Thyroid gland (tissue), 4 donors: ENCODE measurements at places on chromosomes 2 and 18. TPM values are rescaled to one million over a fixed set of nuclear protein-coding genes. Genes with fewer than 3 reads are reported as not detected.

The ZNF521 gene
- 53.1 TPM for total RNA-seq

GRCh38 chr2:2694746-2695145, 363.7 kb upstream of the MYT1L start:
- H3K27me3 ChIP-seq: no peaks in the 10 kb centered on the region
- no peaks in the 10 kb centered on the region for H3K4me1 ChIP-seq
- no peak for DNase-seq
- H3K4me3 ChIP-seq: no peak overlapping the region
- H3K27ac ChIP-seq: no peak overlapping the region
- no peaks in the 10 kb centered on the region for H3K36me3 ChIP-seq

The NEU2 gene
- not detected for total RNA-seq

DNA sequence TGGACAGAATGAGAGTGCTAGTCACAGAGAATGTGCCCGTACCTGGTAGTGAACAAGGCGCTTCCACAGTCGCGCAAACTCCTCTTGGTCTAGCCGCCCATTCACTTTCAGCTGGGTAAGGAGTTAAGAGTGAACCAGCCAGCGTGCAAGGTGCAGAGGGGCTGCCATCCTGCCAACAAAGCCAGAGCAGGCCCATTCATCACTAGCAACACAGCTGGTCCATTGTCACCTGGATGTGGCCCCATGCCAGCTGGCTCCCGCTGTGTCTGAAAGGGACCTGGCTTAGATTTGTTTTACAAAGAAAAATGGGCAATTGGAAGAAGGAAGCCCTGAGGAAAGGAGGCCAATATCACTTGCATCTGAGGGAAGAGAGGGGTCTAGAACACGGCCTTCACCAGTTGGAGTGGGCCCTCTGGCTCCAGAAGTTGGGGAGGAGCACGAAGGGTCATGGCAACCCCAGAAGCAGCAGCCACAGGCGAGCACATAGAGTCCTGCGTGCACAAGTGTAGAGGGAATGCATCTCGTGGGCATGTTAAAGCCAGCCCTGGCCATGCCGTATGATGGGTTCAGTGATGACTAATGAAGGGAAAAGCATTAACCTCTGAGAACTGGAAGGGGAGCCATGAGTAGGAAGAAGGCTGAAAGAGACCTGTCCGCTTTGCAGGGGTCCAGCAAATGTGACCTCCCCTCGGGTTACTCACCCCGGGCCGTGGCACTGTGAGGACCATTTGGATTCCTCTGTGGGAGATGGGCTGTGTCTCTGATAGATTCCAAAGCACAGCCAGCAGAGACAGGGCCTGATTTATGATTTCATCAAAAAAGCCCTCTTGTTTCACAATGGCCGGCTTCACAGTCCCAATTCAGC, 70.6 kb downstream of the CAPN13 start:
- no peak overlapping the region for H3K27ac ChIP-seq
- no peaks in the 10 kb centered on the region for H3K27me3 ChIP-seq
- no peak for DNase-seq
- H3K4me1 ChIP-seq: no peaks in the 10 kb centered on the region
- no peak overlapping the region for H3K4me3 ChIP-seq

The LHCGR gene
- 0.59 TPM for total RNA-seq

The TMEM37 gene
- 37.2 TPM for total RNA-seq

The MALL gene
- total RNA-seq: 13.3 TPM

DNA sequence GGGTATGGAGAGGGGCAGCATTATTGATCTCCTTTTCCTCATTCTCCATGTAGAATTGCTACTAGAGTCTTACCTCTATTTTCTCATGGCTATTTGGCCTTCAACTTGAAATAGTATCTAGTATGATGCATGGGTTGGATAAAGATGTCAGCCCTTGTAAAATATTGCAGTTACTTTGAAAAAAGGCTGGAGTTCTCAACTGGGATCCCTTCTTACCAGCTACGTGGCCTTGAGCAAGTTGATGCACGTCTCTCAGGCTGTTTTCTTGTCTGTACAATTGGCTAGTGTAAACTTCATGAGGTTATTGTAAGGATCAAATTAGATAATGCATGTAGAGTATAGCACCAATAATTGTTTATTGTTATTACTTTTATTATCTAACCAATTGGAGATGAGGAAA, 50.2 kb downstream of the SEMA4F start:
- no peaks in the 10 kb centered on the region for H3K36me3 ChIP-seq
- no peaks in the 10 kb centered on the region for H3K4me1 ChIP-seq
- no peak overlapping the region for H3K27ac ChIP-seq
- no peaks in the 10 kb centered on the region for H3K27me3 ChIP-seq
- no peak overlapping the region for H3K4me3 ChIP-seq
- DNase-seq: no peak

DNA sequence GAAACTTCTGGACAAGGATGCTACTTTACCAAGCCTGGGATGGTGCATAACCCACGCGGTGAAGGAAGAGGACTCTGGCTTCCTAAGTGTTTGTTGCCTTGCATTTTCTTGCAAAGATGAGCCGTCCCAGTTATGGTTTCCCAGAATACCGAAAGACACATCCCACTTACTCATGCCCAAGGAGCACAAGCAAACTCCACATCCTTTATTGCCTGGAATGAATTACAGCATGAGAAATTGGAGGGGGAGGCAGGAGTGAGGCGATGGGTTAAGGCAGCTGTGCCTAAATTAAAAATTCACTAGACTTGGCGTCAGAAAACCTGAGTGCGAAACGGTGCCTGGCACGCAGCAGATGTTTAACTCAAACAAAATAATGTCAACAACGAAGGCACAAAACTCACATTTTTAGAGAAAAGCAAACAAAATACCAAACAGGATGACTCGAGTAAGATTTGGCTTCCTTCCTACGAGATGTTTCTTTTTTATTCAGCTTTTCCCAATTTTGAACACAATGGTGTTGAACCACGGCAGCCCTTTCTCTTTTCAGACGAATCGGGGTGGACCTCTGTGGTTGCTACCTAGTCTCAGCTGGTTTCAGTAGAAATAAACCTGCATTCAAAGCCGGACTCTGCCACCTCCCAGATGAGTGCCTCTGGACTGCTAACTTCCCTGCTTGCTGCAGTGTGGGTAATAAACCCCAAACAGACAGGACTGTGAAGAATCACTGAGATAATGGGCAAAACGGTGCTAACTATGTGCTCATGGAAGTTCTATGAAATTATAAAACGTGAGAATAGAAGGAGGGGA, 100.3 kb upstream of the NCK2 start:
- peaks cover 28% of the 10 kb centered on the region for H3K4me1 ChIP-seq
- no peak overlapping the region for H3K27ac ChIP-seq
- H3K27me3 ChIP-seq: no peaks in the 10 kb centered on the region
- H3K36me3 ChIP-seq: no peaks in the 10 kb centered on the region
- DNase-seq: no peak
- H3K4me3 ChIP-seq: no peak overlapping the region

DNA sequence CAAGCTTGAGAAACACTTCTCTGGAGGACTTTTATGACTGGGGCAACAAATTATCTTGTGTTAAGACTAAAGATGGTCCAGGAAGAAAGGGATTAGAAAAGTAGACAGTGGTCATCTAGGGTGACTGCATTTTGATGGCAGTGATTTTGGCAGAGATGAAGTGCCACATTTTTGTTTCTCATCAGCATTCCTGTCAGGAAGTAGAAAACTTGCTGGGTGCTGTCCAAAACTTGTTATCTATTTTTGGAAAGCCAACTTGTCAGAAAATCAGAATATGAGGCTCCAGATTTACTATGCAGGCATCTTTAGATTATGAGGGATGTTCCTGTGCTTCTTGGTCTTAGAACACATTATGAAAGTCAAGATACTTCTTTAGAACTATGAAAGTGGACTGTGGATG, 29.0 kb upstream of the CALCRL start:
- no peak for DNase-seq
- no peaks in the 10 kb centered on the region for H3K36me3 ChIP-seq
- H3K27me3 ChIP-seq: no peaks in the 10 kb centered on the region
- H3K27ac ChIP-seq: no peak overlapping the region
- no peaks in the 10 kb centered on the region for H3K4me1 ChIP-seq

The GCA gene
- 36.8 TPM for total RNA-seq

The DPYSL5 gene
- not detected for total RNA-seq

DNA sequence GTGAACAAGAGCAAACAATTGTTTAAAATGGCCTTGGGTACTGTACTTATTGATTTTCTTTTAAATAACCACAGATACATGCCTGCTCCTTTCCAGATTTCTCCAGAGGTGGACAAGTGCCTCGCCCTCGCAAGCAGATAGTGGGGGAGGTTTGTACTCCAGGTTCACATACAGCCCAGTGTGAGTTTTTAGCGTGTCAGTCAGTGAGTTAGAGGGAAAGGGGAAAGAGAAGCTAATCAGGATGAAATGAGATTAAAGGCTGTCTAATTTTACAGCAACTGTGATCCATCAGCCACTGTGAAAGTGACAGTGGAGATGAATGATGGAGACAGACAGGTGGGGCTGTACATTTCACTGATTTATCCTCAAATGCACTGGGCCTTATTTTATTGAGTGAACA, 74.7 kb downstream of the KLHL14 start:
- H3K27me3 ChIP-seq: no peaks in the 10 kb centered on the region
- no peak overlapping the region for H3K27ac ChIP-seq
- DNase-seq: no peak
- H3K36me3 ChIP-seq: no peaks in the 10 kb centered on the region
- no peak overlapping the region for H3K4me3 ChIP-seq
- peaks cover 40% of the 10 kb centered on the region for H3K4me1 ChIP-seq

The CAPN13 gene
- total RNA-seq: 3.0 TPM
